DMS 273 treated with DMSO at 0.1 percent for 48 hours (cell line): ENCODE measurements at places on chromosomes 4 and X.

DNA sequence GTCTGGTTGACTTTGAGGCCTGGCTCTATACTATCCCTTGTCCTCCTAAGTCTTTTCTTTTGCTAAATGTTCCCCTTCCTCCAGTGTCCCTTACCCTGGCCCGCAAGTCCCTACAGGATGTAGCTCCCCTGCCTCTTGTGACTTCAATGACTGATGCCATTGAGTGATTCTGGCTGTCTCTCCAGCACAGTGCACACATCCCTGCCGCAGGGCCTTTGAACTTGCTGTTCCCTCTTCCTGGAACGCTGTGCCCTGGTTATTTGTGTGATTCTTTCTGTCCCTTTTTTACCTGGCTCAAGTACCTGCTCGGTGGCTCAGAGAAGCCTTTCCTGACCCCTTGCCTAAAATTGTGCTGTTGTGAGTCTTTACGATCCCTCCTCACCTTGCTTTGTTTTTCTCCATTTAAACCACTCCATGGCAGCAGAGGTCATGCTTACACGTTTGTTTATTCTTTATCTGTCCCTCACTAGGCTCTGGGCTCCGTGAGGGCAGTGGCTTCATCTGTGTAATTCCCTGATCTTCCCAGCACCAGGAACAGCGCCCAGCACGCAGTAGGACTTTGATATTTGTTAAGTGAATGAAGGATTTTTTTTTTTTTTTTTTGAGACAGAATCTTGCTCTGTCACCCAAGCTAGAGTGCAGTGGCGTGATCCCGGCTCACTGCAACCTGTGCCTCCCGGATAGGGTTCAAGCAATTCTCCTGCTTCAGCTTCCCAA lies 17.6 kb downstream of the MSX1 start:
- DNase-seq: no peak

DNA sequence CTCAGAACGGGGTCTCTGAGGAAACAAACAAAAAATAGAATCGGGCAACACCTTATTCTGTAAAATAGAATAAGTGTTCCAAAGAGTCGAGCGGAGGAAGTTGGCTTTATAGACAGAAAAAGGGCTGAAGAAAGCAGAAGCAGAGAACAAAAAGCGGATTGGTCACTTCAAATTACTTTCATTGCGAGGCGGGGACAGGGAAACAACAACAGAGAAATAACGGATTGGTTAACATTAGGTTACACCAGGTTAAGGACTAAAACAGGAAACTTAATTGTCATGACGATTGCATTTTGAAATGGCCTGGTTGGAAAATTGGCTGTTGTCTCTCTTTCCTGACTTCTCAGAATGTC lies 433 bp upstream of the COQ2 start:
- no peak for DNase-seq

GRCh38 chr4:6773106-6773505 lies 9.4 kb upstream of the KIAA0232 start:
- no peak for DNase-seq

DNA sequence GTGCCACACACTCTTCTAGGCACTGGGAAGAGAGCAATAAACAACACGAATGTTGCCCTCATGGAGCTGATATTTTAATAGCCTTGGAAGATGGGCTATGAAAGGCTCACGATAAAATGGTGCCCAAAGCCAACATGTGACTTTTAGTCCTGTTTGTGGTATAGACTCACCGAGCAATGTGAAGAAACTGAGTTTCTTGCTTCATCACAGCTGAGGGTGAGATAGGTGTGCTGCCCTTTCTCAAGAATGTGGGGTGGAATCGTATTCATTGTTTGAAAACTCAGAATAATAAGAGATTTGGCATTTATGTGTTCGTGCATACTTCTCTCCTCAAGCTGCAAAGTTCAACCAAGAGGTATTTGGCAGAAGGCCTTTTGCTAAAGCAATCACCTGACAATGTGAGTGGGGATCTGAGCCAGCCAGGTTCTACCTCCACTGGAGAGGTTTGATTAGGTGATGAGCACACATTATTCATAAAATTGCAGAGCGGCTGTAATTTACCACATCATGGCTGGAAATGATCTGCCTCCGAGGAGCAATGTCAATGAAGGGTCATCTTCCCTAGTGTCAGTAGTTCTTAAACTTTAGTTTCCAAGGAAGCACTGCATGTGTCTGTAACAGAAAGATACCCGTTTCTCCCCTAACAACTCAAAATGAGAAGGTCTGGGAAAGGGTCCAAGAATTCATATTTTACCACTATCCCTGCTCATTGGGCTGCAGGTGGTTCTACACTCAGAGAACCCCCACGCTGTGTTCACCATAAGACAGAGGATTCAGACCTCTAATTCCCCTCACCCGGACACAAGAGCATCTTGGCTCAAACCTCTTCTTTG lies 41.9 kb upstream of the CBR4 start:
- DNase-seq: no peak

DNA sequence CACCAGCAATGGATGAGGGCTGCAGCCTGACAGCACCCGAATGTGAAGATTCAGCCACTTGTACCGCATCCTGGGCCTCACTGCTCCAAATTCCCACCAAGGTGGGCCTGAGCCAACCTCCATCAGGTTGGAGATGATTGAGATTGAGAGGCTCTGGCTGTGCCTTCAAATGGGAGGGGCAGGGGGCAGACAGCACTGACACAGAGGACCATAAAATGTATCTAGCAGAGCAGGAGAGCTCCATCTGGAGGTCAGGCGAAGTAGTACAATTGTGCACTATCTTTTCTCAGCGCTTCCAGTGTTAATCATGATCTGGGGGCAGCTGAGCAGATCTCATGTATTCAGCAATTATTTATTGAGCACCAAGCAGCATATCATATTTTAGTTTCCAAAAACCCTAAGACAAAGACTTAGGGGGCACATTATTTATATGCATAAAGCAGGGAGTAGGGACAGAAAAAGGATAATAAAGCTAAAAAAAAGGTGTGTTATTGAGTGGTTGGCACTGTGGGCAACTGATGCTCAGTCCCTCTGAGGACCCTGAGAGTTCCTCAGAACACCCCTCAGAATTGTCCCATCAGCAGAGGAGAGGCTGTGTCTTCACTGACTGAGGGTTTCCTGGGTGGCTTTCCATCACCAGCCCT lies 31.6 kb upstream of the C1QTNF7 start:
- DNase-seq: peak; percentile 35

- DNase-seq: no peak
Observed at GRCh38 chr4:107219681-107220080, 183.6 kb upstream of the DKK2 start.

DNA sequence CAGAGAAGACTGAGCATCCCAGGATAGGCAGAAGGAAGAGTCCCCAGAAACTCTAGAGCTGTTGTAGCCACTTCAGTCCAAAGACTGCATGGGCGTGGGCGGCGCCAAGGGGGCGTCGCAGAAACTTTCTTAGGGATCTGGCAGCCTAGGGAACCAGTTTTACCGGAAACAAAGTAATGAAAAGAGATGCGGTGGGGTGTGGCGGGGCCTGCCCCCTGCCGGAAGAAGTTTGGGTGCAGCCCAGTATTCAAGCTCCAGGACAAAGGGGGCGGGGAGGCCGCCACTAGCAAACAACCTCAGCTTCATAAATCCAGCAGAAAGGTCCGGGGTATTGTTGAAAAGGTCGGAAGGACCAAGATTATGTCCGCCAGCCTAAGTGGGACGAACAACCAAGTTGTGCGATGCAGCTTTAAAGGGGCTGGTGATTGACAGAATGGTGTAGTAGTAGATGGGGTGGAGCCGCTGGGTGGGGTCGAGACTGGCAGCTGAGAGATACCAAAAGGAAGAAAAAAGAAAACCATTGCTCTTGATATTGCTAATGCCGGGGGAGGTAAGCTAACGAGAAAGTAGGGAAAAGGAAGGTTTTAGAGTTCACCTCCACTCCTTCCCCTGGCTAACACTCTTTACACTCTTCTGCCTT lies 190.5 kb downstream of the RRAGB start:
- DNase-seq: no peak

GRCh38 chrX:97845451-97845850 lies 961.7 kb downstream of the RPA4 start:
- DNase-seq: no peak

DNA sequence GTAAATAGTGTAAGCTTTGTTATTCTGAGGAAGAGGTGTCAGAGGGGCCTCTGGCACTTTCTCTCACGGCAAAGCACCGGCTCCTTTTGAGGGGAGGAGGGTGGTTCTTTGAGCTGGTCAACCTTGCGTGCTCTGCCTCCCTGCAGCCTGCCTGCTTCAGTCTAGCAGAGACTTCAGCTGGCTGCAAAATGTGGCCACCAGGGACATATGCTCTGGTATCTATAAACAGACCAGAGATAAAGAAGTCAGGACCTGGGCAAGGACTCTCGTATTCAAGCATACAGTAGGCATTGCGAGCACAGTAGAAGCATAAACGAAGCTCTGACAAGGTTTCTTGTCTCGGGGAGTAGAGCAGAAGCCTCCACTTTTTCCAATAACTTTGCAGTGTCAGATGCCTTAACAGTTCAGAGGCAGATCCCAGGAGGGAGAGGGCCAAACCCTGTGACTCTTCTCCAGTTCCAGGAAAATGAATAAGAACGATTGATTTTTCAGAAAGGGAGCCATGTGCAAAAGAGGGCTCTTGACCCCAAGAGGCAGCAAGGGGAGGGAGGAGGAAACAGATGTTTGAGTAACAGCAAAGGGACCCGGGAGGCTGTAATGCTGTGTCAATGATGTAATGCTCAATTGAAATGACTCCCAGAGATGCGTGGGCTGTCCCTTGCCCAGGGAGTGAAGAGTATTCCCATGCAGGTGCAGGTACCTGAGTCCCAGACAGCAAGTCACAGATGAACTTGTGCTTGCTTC lies 57.9 kb upstream of the TEX13D start:
- DNase-seq: no peak

GRCh38 chr4:39043058-39043860 lies 11.1 kb upstream of the TMEM156 start:
- no peak for DNase-seq

DNA sequence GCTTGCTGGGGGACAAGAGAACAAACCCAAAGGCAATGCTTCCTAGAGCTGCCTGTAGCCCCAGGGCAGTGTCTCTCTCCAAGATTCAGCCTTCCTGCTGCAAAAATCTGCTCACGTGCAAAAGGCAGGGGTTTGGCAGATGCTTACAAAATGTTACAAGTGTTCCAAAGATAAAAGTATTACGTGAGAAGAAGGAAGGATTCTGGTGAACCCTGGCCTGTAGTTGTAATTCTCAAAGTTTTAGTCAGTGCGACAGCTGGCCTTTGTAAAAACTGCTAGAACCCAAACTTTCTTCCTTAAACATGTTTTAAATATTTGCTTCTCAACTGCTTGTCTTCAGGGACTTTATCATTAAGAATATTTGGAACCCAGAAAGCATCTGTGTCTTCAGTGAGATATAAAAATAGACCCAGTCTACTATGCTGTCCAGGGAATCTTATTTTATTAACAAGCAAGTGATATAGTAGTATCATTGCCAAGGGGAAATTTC lies 232.3 kb downstream of the FRMPD4 start:
- no peak for DNase-seq

- no peak for DNase-seq
Observed at GRCh38 chrX:53223955-53224859, 800 bp downstream of the KDM5C start.

GRCh38 chrX:155221351-155221750 lies 5.1 kb downstream of the VBP1 start:
- no peak for DNase-seq

- peak; percentile 77 for DNase-seq
Observed at GRCh38 chr4:78799551-78800495, 23.7 kb downstream of the BMP2K start.

- no peak for DNase-seq
Observed at GRCh38 chrX:129585167-129585566, 45.1 kb downstream of the OCRL start.

GRCh38 chr4:54077812-54078211 lies 13.4 kb upstream of the CHIC2 start:
- DNase-seq: no peak

GRCh38 chr4:183332447-183332846 lies 10.2 kb upstream of the CLDN24 start:
- DNase-seq: no peak

- no peak for DNase-seq
Observed at GRCh38 chr4:33316578-33316977, 2596.4 kb downstream of the PCDH7 start.

- no peak for DNase-seq
Observed at GRCh38 chrX:109684136-109684535, 48.9 kb downstream of the ACSL4 start.

- DNase-seq: no peak
Observed at GRCh38 chr4:158133551-158133950, 39.3 kb downstream of the GASK1B start.
